MG63 (cell line): ENCODE measurements at places on chromosomes 5 and 9. TPM values are rescaled to one million over a fixed set of nuclear protein-coding genes. Genes with fewer than 3 reads are reported as not detected.

The TGFBI gene
- 2,057 and 2,194 TPM in 2 replicates for total RNA-seq

The PDGFRB gene
- total RNA-seq, result 6.1 and 10.4 TPM in 2 replicates

The ATP6V0E1 gene
- total RNA-seq, result 296 and 325 TPM in 2 replicates

The ZFP37 gene
- total RNA-seq, result 0.62 and 2.2 TPM in 2 replicates

The BARHL1 gene
- not detected in 2 replicates for total RNA-seq

The PGM5 gene
- 5.1 and 9.3 TPM in 2 replicates for total RNA-seq

The PRLR gene
- 3.5 TPM in 1 of 2 replicates, not detected in the other for total RNA-seq

The THBS4 gene
- total RNA-seq, result 0.10 and 0.89 TPM in 2 replicates

The OCLN gene
- total RNA-seq, result 0.74 and 2.1 TPM in 2 replicates

The CCL19 gene
- total RNA-seq, result not detected in 2 replicates

The SV2C gene
- total RNA-seq, result not detected in 2 replicates

The POU5F2 gene
- 0.07 TPM in 1 of 2 replicates, not detected in the other for total RNA-seq

The SPATA31E1 gene
- not detected in 2 replicates for total RNA-seq

The GDF9 gene
- 0.15 TPM in 1 of 2 replicates, not detected in the other for total RNA-seq

The TMC1 gene
- not detected in 2 replicates for total RNA-seq

The ARAP3 gene
- total RNA-seq, result 2.1 and 4.6 TPM in 2 replicates
